NCI-H526 treated with DMSO at 0.1 percent for 48 hours (cell line): ENCODE measurements at places on chromosomes 7 and 10.

DNA sequence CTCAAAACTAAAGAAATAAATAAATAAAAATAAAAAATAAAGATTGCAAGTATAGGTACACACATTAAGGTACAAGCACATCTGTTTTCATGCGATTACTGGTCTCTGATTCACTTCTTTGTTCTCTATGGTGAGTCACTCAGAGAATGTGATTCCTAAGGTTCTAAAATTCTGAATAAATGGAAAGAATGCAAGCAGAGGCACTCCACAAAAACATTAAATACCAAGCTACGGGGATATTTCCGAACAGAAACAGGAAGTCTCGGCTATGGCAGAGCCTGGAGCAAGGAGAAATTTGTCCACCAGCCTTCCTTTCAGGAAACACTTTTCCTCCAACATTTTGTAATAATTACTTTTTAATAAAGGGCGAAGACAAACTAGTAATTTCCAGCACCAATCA lies 1.4 kb downstream of the VOPP1 start:
- DNase-seq = no peak

- DNase-seq = no peak
Measured at GRCh38 chr7:130442601-130443000, 1.8 kb upstream of the CEP41 start.

GRCh38 chr7:106057962-106058927 lies 53.9 kb downstream of the SYPL1 start:
- peak; percentile 85 for DNase-seq

DNA sequence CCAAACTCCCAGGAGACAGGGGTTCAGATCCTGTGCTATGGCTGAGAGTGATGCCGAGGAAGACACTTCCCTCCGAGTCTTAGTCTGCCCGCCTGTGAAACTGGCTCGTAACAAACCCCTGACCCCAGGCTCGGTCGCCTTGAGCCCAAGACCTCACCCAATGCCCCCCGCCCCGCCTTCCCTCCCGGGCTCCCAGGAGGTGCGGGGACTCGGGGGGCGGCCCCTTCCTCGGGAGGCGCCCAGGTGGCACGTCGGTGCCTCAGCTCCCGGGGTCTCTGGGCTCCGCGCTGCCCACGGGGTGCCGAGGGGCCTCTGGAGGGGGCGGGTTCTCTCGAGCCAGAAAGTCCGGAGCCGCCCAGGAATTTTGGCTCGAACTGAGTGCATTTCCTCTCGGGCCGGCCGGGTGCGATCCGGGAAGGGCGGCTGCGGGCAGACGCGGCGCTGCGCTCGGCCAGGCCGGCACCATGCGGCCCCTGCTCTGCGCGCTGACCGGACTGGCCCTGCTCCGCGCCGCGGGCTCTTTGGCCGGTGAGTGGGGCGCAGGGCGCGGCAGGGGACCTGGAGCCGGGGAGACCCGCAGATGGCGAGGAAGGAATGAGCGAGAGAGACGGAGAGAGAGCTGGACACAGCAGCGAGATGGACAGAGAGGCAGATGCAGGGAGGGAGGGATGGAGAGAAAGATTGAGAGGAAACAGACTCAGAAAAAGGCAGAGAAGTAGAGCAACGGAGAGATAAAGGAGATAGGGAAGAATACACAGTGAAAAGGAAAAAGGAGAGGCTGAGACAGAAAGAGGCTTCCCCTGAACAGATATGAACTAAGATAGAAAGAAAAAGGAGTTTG lies at the start of gene PLAC9:
PLAC9 (plus strand) TSS at position 432 of the 841 bp plus-strand sequence; CDS start at position 465, 33 bp downstream.
- no peak for DNase-seq

DNA sequence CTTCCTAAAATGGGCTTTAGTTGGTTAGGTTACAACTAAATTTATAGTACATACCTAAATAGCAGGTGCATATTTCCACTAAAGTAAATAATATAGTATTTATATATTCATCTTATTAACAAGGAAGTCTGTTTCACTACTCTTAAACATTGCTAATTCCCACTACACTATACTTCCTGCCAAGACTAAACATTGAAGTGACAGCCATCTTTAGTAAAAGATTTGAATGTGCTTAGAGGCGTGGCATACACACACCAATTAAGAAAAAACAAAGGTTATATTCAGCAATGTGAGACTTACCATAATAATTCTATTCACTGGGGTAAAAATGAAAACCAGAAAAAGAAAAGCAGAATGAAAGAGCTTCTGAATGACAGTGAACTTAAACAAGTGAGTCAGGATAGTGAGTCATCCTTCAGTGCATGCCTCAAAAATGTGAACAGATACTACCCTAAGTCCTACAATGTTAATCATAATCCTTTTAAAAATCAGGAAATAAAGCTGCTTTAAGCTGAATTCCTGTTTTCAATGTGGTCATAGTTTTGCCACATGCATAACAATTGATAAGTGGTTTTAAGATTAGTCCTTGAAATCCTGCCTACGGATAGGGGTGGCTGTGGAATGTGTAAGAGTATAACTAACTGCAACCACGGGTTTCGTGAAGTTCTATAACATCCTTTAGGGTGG lies 59.4 kb downstream of the USP6NL start:
- DNase-seq = no peak

DNA sequence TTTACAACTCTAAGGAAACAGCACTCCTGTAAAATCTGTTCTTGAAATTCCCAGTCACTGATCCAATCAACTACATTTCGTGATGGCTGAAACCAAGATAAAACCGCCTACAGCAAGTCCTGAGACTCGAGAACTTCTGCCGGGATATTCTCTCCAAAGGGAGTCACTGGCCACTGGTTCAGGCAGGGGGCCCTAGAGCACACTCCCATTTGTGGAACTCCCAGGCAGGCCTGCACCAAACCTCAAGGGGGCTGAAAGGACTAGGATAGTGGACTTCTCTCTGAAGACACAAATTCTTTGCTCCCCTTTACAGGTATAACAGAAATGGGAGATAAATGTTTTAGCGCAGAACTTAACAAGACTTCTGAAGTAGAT lies 16.3 kb downstream of the CYTH3 start:
- no peak for DNase-seq

DNA sequence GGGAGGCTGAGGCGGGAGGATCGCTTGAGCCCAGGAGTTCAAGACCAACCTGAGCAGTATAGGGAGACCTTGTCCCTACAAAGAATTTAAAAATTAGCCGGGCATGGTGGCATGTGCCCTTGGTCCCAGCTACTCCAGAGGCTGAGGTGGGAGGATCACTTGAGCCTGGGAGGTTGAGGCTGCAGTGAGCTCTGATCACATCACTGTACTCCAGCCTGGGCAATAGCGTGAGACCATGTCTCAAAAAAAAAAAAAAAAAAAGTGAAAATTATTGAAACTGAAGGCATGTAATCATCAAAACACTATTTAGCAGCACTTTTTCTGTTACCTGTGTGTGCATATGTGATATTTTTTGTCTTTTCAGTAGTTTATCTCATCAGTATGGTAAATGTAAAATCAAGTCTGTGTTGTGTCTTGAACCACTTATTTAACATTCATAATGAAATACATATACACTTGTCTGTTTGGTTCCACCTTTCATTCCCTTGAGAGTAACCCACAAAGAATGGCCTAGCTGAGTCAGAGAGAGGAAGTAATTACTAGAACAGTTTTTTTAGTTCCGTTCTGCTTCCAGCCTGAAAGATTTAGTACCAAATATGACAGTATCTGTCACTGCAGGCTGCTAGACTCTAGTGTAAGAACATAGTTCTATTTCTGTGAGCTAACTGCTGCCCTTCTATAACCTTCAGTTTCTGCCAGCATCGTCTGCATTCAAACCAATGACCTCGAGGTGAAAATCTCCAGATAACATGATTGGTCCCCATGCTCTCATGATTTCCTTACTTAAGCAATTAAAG lies 68.6 kb downstream of the MMRN2 start:
- DNase-seq = no peak

GRCh38 chr7:3767917-3768777 lies 467.1 kb downstream of the SDK1 start:
- no peak for DNase-seq

- DNase-seq = no peak
Measured at GRCh38 chr10:34216348-34216945, 598.6 kb downstream of the PARD3 start.

- DNase-seq = no peak
Measured at GRCh38 chr10:103697787-103698186, 157.6 kb downstream of the SH3PXD2A start.

DNA sequence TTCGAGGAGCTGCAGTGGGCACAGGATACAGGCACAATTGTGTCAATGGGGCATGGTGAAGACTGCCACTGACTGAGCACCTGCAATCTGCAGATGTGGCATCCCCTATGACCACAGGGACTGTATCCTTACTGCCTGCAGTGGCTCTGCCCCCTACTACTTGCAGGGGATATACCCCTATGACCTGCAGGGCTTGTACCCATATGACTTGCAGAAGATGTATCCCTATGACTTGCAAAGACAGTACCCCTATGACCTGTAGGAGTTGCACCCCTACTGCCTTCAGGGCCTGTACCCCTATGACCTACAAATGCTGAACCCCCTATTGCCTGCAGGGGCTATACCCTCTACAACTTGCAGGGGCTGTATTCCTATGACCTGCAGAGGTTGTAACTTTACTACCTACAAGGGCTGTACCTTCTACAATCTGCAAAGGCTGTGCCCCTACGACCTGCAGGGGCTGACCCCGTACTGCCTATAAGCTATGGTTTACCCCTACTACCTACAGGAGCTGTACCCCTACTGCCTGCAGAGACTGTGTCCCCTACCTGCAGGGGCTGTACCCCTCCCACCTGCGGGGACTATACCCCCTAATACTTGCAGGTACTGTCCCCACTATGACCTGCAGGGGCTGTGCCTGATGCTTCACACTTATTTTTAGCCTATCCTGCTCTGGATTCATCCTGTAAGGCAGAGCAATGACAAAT lies 65.9 kb upstream of the ADAM12 start:
- DNase-seq = no peak

GRCh38 chr7:44650242-44650641 lies 43.8 kb downstream of the OGDH start:
- DNase-seq = no peak

- DNase-seq = no peak
Measured at GRCh38 chr7:99473315-99473596, 566 bp downstream of the ZNF789 start.

DNA sequence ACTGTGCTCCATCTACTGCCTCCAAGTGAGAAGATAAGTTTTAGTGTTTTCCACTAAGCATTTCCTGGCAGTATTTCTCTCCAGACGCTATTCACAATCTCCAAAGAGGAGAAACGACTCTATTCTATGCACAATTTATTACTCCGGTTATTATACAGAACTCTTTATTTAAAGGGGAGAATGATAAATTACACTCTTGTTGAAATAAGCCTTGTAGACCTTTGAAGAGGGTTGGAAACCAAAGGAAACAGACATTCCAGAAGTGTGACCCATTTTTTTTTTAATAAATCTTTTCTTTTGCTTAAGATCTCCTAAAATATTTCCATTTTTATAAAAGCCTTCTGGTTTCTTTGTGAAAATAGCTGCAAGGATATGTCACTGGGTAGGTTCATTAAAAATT lies 76.1 kb upstream of the HDAC9 start:
- DNase-seq = no peak

DNA sequence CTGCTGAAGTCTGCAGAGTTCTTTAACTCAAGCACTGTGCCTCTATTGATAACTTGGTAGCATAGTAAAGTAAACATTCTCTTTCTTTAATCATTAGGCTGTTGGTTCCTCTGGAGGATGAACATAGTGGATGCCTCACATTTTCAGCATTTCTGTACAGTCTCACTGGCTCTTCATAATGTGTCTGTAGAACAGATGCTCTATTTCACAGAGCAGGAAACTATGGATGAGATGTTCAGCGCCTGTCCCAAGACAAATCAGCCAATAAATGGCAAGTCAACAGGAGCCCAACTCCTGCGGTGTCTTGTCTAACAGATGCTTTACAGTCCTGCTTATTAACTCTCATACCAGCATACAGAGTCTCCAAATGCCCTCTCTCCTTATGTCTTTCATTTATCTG lies 36.5 kb downstream of the NRBF2 start:
- DNase-seq = no peak

- peak; percentile 21 for DNase-seq
Measured at GRCh38 chr10:44932517-44933450, 21.6 kb downstream of the TMEM72 start.

GRCh38 chr10:120929166-120929565 lies 78.0 kb downstream of the WDR11 start:
- no peak for DNase-seq

DNA sequence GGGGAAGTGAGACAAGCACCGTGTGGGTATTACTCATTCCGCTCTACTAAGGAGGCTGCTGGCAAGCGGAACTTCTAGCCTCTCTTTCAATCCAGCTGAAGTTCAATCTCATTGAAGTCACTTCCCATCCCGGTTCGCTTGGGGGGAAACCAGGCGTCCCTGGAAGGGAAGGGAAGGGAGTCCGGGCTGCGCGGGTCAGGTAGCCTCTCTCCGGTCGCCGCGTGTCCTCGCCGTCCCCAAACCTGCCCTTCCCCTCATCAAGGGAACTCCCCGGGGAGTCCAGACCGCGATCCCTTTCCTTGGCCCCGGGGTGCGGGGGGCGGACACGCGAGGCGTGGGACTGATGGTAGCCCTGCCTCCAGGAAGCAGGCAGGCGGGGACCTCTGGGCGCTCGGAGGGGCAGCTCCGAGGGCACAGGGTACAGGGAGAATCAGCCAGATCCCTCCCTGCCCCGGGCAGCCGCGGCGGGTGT lies 598 bp upstream of the ZEB1 start:
- no peak for DNase-seq

DNA sequence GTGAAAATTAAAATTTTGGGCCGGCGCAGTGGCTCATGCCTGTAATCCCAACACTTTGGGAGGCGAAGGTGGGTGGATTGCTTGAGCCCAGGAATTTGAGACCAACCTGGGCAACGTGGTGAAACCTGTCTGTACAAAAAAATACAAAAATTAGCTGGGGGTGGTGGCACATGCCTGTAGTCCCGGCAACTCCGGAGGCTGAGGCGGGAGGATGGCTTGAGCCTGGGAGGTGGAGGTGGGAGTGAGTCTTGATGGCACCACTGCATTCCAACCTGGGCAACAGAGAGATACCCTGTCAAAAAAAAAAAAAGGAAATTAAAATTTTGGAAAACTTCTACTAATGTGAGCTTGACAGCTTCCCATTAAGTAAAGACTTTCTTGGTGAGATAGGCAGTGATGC lies 3.1 kb downstream of the SRRT start:
- no peak for DNase-seq

GRCh38 chr7:47884675-47885074 lies 63.6 kb downstream of the PKD1L1 start:
- DNase-seq = no peak

DNA sequence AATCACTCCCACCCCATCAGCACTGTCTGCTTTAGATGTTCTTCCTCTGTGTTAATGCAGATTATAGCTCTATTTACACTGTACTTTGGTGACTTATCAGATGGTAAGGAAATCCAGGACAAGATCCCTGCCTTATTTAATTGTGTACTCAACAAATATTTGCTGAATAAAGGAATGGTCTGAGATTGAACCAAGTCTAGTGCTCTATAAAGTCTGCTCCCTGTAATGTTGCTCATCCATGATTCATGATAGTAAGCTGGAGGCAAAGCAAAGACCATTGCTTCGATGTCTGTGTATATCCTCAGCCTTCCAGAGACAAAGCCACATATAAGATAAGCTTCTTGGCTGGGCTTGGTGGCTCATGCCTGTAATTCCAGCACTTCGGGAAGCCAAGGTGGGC lies 33.5 kb downstream of the PLCE1 start:
- DNase-seq = no peak
